Posterior cingulate gyrus (tissue), 11 donors: ENCODE measurements at places on chromosomes 6 and 20.

DNA sequence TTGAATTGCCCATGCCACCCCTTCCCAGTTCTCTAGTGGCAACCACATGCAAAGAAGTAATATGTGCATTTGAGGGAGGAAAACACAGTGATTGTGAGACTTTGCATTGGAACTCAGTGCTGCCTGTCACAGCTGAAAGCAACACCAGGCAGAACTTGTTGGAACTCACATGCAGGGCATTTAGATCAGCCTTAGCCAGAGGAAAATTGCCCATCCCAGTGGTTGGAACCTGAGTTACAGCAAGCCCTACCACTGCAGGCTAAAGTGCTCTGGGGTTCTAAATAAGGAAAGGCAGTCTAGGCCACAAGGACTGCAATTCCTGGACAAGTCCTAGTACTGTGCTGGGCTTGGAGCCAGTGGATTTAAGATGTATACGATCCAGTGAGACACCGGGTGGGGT, 245.3 kb upstream of the UFL1 start:
- DNase-seq: no peak

DNA sequence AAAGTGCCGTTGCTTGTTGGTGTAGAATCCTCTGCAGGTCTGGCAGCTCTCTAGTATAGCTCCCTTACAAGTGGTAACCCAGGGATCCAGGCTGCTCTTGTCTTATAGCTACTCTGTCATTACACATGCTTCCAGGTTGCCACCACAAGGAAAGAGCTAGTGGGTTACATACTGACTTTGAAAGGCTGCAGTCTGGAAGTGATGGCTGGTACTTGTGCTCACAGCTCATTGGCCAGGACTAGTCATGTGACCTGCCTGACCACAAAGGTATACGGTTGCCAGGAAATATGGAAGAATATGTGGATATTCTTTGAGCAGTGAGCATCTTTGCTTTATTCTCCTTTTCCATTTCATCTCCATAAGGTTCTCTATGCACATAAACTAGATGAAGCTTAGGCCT, 46.0 kb downstream of the RREB1 start:
- DNase-seq: no peak

- no peak for DNase-seq
Observed at GRCh38 chr6:23483896-23484295, 642.1 kb upstream of the NRSN1 start.

DNA sequence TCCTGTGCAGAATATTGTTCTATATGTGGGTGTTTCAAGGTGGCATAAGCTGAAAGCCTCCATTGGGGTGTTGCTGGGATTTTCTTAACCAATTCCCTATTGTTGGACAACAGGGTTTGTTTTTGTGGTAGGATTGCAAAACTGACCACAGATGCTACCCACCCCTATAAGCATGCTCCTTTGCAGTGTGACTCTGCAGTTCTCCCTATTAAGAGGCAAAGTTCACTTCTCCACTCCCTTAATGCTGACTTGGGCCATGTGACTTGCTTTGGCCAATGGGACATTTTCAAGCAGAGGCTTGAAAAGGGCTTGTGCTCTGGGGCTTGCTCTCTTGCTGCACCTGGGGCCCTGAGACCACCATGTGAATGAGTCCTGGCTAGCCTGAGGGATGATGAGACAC, 8.5 kb upstream of the ANGPT4 start:
- DNase-seq: no peak

GRCh38 chr6:17167327-17167979, 65.6 kb downstream of the STMND1 start:
- DNase-seq: peak; percentile 25

GRCh38 chr6:167797476-167798265, 29.0 kb upstream of the AFDN start:
- no peak for DNase-seq

- DNase-seq: no peak
Observed at GRCh38 chr6:20542927-20543602, 8.8 kb downstream of the CDKAL1 start.

DNA sequence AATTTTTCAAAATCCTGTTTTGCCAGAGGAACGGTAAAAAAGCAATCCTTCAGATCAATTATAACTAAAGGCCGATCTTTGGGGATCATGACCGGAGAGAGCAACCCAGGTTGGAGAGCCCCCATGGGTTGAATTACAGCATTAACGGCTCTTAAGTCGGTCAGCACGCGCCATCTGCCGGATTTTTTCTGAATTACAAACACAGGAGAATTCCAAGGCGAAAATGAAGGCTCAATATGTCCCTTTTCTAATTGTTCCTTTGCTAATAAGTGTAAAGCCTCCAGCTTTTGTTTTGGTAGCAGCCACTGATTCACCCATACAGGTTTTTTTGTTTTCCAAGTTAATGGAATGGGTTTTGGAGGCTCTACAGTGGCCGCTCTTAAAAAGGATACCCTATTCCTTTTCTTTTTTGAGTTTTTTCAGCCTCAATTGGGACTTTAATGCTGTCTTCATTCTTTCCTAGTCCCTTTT, 16.9 kb upstream of the PTCRA start:
- DNase-seq: peak; percentile 71

DNA sequence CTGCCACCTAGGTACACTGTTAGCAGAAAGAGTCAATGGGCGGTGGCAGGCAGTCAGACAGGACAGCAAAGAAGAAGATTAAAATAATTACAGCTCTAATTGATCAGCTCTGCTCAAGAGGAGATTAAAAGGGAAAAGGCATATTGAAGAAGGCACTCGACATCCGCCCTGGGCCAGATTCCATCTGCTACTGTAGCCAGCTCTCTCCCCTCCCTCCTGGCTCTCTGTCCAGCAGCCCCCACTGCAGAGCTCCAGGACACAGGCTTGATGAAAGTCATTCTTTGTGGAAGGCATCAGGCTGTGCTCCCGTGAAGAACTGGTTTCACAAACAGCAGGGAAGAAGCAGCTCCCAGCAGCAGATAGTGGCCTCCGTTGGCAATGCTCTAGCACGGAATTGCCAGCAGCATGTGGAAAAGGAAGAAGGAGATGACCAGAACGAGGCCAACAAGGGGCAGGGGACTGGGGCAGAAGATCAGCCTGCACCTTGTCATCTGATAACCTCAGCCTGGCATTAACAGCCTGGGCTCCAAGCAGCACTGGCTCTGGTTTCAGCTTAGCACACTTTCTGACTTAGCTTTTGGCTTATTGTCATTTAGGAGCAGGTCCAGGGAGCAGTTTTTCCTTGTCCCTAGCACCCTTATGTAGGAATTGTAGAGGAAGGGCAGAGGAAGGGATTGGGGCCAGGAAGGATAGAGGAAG, 465.9 kb downstream of the KIF16B start:
- DNase-seq: no peak

- DNase-seq: no peak
Observed at GRCh38 chr6:35751594-35751993, 14.8 kb downstream of the ARMC12 start.

DNA sequence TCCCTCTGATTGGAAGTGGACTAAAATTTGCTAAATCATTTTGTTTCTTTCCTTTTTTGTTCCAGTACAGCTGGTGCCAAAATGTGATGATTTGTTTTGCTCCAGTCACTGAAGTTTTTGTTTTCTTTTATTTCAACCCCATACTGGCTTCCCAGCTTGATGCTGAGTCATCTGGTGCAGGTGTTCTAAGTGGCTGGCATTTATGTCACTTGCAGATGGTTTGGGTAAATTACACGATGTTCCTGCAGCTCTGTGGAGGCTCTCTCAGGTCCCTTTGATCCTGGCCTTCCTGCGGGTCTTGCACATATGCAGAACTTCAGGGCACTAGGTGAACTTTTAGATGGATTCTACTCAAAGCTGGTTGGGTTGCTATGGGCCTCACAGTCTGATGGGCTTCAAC, 577.7 kb downstream of the HAO1 start:
- DNase-seq: no peak

- no peak for DNase-seq
Observed at GRCh38 chr6:568085-568484, 88.8 kb downstream of the HUS1B start.

GRCh38 chr6:35024551-35025054, 116.5 kb downstream of the TCP11 start:
- DNase-seq: no peak

GRCh38 chr20:51884561-51884960, 82.2 kb upstream of the SALL4 start:
- no peak for DNase-seq

- DNase-seq: no peak
Observed at GRCh38 chr20:59064214-59064722, 21.7 kb upstream of the PRELID3B start.

GRCh38 chr6:169723200-169723909, 945 bp downstream of the PHF10 start:
- DNase-seq: peak; percentile 95

DNA sequence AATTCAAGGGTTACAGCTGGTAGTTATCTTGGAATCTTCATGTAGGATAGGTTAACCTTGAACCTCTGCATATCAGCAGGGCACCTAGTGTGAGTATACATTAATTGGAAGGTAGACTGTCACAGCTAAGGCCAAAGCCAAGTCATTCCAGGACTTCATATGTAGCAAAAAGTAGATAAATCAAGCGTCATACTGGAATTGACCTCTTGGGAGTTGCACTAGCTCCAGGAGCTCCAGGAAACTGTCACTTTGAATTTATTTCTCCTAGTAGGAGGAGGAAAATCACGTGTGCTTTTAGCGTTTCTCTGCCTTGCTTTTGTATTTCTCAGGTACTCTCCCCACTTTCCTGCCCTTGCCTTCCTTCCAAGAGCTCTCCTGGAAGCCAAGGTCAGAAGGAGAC, 30.3 kb downstream of the RIPOR2 start:
- DNase-seq: no peak

GRCh38 chr6:96760153-96760687, 77.1 kb downstream of the GPR63 start:
- DNase-seq: no peak

GRCh38 chr6:87105823-87106222, 10.9 kb upstream of the CGA start:
- DNase-seq: no peak

DNA sequence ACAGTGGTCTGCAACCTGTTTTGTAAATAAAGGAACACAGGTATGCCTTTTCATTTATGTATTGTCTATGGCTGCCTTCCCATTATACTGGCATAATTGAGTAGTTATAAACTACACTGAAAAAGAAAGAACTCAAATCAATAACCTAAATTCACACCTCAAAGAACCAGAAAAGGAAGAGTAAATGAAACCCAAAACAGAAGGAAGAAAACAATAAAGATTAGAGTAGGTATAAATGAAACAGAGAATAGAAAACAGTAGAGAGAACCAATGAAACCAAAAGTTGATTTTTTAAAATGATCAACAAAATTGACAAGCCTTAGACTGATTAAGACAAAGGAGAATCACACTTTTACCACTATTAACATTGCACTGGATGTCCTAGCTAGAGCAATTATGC, 34.7 kb downstream of the FAM184A start:
- DNase-seq: no peak

- DNase-seq: no peak
Observed at GRCh38 chr20:45765980-45766379, 25.7 kb downstream of the WFDC3 start.

DNA sequence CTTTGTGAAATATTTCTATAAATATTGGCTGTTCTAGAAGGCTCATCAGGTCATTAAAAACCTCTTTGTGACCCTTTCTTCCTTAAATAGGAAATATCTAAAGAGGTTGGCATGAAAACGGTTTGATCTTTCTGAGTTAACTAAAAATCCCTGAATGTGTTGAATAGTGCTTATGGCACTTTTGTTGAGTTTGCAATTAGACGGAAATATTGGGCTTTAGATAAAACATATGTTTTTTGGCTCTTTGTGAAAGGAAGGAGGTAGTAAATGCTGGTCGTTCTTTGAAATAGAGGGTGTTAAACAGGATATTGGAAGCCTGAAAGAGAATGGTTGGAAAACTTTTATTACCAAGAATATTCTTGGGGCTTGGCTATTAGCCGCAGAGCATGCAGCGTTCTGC, 163.0 kb downstream of the ARID1B start:
- no peak for DNase-seq

GRCh38 chr20:32316667-32317066, 39.2 kb downstream of the KIF3B start:
- no peak for DNase-seq

DNA sequence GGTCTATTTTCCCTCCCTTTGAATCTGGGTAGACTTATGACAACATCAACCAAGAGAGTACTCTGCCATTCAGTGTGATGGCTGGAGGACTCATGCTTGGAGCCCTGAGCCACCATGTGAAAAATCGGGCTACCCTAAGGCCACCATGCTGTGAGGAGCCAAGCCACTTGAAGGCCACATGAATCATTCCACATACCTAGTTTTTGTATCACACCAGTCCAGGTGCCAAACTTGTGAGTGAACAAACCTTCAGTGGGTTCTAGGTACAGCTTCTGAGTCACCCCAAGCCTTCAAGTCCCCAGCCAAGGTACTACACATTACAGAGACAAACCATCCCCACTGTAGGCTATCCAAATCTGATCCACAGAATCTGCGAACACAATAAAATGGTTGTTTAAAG, 37.4 kb upstream of the E2F3 start:
- DNase-seq: no peak

DNA sequence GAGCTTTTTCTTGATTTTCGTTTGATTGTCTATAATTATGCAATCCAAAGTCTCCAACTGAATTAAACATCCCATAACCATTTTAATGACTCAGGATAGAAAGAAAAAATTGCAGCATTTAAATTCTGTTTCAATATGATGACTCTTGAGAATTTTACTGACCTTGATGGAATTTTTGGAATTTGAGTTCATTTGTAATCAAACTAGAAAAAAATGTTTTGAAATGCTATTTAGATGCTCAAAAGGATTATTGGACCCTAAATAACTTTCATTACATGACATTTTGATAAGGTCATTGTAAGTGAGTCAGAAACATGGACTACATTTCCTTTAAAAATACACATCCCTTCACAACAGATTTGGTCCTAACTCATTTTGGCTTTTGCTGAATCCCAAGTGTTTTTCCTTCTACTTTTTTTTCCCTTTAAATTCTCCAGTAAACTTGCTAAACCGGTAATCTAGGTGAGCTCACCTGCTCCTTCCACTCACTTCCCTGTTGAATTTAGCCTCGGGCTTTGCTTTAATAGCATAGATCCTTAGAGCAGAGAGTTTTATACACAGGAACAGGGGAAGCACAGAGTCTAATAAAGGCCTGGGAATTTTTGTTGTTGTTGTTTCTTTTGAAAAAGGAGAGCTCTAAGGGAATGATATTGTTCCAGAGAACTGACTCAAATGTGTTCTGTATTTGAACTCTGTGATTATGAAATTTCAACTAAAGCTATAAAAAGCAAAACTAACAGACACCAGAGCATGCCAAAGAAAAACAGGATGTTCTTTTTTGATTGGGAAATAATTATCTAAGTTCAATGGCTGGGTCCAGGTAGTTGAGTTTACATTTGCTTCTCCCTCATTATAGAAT, 1088.2 kb upstream of the CITED2 start:
- no peak for DNase-seq

- DNase-seq: no peak
Observed at GRCh38 chr6:16725145-16725864, 36.0 kb downstream of the ATXN1 start.

DNA sequence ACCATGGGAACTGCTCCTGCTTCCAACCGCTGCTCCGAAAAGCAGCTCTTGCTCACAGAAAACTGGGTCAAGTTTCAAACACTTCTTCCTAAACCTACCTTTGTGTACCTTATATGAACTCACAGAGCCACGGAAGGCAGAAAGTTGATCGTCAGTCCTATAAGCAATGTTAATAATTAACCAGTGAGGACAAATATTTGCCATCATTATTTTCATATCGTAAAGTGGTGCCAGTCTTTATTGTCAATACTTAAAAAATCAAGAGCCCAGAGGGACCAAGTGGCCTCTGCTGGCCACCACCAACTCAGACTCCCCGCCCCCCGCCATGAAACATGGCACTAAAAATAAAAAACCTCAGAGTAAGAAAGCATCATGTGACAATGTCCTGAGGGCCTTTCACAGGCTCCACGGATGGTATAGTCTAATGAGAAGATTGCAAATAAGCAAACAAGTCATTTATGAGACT, 9.1 kb upstream of the PBOV1 start:
- no peak for DNase-seq
